ENCODE measurements at places on chromosomes 7 and 10. TPM values are rescaled to one million over a fixed set of nuclear protein-coding genes. Genes with fewer than 3 reads are reported as not detected.

DNA sequence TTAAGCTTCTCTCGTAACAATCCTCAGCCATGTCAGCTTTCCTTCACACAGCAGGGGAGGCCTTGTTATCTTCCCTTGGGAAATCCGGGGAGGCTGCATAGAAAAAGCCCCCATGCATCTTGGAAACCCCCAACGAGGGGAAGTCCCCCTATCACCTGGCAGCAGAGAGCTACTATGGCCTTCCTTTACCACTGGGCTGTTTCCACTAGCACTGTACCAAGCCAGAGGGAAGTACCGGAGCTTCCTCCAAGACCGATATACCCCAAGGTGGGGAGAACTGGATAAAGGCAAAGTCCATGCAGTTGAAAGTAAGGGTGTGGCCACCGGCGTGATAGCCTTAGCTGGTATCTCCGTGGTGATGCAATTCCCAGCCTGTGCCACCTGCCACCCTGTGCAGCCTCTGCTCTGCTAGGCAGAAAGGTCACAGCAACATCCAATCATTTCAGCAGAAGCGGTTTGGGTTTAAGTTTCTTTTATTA, 4.4 kb upstream of the CLIP2 start:
- DNase-seq = peak; percentile 79

AKR1C8 gene
- 0.10 TPM for polyA plus RNA-seq

- DNase-seq = no peak
Observed at GRCh38 chr7:93828260-93828659, 62.3 kb downstream of the TFPI2 start.

GRCh38 chr10:118958984-118959925, 70.3 kb upstream of the NANOS1 start:
- DNase-seq = peak; percentile 61

DNA sequence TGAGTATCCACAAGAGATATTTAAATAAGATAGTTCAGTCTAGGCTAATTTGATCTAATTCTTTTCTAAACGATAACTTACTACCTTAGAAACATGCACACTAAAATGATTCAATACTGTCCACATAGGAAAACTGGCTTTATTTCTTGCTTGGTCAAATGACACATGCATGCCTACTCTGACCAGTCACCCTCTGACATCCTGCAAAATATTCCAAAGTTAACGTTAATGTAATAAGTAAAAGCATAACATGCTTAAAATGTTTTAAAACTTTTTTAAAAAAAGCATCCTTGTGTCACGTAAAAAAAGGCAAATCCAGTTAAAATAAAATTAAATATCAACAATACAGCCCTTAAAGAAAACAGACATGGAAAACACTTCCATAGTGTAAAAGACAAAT, 70.2 kb downstream of the UBE2H start:
- DNase-seq = no peak

DNA sequence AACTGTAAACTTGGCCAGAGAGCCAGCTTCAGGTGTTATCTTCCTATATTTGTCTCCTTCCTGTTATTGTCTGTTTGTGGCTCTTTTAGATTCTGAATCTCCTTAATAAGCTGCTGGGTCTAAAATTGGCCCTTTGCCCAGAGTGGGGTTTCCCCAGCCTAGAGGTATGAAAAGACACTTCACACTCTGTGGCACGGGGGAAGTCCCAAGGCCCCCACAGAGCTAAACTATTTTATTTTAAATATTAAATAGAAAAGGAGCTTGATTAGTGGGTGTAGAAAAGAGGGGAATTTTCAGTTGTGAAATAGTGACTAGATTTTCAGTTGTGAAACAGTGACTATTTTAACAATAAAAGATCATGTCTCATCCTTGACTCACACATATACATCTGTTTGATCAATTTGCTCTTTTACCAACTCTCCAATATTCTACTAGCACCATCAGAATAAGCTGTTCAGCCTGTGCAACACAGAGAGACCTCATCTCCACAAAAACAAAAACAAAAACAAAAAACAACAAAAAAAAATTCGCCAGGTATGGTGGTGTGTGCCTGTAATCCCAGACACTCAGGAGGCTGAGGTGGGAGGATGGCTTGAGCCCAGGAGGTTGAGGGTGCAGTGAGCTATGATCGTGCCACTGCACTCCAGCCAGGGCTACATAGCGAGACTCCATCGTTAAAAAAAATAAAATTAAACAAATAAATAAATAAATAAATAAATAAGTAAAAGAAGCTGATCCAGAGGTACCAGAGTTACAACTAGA, 24.9 kb upstream of the ADO start:
- DNase-seq = no peak

DNA sequence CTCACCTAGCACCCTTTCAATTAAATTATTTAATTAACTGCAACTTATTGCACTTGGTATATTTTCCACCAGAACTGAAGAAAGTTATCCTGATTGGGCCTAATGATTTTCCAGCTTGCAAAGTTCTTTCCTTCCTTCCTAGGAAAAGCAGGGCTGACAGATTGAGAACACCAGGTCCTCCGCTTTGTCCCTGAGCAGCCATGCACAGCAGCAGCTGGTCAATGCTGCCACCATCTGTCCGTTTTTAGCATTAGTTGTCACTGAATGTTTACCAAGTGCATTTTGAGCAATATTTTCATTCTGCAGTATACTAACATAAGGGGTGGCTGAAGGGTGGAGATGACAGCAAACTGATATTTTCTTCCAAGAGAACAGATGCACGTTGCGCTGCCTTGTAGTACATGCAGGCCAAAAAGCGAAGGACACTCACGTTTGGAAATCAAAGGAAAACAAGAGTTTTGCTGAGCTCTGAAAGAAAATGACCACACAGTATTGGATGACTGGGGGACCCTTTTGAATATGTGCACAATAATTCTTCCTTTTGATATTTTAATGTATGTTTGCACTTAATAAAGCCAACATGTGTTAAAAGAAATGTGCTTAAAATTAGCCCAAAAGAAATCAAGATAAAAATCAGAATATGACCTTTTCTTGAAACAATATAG, 248.8 kb upstream of the PTN start:
- peak; percentile 54 for DNase-seq

GRCh38 chr7:101084865-101085161, 468 bp upstream of the TRIM56 start:
- no peak for DNase-seq

MSRB2 gene
- polyA plus RNA-seq = 21.3 TPM

GRCh38 chr7:45938626-45939302, 17.7 kb upstream of the IGFBP3 start:
- DNase-seq = no peak

- DNase-seq = peak; percentile 12
Observed at GRCh38 chr10:11638055-11638698, 26.7 kb upstream of the USP6NL start.

AOC1 gene
- not detected for polyA plus RNA-seq

SPDYE1 gene
- polyA plus RNA-seq = not detected

DNA sequence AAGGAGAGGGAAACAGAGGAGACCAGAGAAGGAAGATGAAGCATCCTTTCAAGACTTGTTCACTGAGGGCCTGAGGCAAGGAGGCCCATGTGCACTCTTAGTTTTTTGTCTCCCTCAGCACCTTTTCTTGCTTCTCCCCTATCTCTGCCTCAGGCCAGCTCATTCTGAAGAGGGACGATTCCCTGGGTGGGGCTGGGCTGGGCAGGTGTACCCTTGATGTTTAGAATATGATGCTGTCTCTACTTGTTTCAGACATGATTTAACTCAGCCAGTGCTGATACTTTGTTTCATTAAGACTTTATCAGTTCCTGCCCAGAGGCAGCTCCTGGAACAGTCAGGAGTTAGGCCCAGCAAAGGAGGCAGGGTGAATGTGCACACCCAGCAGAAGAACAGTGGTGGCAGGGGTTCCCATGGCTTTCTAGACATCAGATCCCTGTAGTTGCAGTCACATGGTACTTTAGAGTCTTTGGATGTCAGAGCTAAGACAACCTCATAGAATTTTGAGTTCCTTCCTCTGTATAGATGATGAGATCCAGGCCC, 3.4 kb downstream of the PRXL2A start:
- DNase-seq = no peak

- DNase-seq = no peak
Observed at GRCh38 chr7:155289107-155289506, 8.6 kb upstream of the INSIG1 start.

DNA sequence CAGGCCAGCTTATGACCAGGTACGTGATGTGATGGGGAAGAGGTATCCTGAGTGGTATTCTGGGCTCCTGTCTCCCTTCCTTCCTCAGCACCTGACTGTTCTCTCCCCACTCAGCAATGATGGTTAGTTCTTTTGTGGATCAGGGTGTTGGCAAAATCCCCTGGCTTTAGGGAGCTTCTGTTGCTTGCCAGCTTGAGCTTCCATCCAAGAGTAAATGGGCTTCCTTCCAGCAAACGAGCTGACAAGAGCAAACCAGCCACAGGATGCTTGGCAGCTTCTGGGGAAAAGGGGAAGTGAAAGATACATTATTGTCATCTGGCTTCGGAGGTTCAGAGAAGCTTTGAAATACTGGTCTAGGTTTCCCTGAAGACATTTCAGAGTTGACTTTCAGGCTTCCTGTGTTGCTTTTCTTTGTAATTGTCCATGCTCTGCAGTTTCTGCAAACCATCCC, 5.2 kb downstream of the DUSP5 start:
- peak; percentile 40 for DNase-seq

FGF8 gene
- polyA plus RNA-seq = not detected

GRCh38 chr10:14060320-14061070, 270.2 kb downstream of the FRMD4A start:
- DNase-seq = no peak

DNA sequence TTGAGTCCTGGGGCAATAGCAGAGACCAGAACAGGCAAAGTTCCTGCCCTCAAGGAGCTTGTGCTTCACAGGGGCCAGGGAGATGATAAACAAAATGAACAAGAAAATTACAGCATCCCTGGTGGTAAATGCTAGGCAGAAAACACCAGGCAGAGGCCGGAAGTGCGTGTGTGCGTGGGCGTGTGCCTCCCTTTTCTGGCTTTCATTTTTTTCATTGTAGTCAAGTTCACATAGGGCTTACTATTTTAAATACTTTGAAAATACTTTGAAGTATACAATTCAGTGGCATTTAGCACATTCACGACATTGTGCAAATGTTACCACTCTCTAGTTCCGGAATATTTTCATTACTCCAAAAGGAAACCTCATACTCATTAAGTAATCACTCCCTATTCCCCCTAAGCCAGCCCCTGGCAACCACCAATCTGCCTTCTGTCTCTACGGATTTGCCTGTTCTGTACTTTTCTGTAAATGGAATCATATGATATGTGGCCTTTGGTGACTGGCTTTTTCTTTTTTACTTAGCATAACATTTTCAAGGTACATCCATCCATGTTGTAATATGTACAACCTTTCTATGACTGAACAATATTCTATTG, 88.1 kb upstream of the PDCD4 start:
- no peak for DNase-seq

GRCh38 chr10:63522277-63522687, 1.1 kb downstream of the REEP3 start:
- DNase-seq = peak; percentile 33

GRCh38 chr10:86687750-86688149, 19.4 kb downstream of the LDB3 start:
- no peak for DNase-seq

DNA sequence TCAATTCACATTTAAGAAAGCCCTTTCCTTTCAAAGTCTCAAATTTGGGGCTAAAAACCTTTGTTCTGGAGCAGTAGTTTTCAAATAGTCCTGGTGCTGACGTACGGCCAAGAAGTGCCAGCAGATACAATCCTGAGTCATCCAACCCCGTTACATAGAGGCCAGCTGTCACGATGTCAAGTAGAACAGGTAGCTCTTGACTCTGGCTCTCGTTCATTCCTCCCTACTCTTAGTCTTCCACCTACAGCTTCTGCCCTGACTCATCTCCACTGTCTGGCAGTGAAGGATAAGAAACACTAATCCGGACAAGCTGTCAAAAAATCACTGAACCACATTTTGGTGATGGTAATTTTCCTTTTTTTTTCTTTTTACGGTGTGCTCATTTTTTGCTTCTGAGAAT, 132.4 kb upstream of the PTN start:
- DNase-seq = no peak

DNA sequence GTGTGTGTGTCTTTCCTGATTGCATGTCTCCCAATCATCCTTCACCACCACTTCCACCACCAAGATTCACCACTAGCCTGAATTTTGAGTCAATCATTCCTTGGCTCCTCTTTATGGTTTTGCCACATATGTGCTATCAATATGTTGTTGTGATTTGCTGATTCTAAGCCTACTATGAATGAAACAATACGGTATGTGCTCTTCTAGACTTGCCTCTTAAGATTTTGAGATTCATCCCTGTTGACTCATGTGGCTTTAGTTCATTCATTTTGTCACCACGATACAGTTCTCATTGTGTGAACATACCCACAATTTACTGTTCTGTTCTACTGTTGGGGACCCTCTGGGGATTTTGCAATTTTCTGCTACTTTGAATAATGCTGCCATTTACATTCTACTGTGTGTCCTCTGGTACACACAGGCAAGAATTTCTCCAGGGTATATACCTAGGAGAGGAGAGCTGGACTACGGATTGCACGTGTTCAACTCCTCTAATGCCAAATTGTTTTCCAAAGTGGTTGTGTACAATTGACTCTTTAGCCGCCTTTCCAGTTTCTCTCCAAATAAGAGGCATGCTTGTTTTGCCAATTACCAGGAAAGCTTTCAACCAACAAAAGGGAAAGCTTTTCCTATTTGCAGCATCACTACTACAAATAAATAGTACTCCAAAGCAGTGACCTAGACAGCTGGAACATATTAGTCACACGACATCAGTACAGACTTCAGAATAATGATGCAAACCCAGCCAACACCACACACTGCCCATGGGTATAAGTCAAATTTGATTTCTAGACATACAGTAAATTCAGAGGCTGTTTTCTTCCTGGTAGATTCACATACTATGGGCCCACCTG, 30.0 kb downstream of the SGMS1 start:
- DNase-seq = peak; percentile 34

DNA sequence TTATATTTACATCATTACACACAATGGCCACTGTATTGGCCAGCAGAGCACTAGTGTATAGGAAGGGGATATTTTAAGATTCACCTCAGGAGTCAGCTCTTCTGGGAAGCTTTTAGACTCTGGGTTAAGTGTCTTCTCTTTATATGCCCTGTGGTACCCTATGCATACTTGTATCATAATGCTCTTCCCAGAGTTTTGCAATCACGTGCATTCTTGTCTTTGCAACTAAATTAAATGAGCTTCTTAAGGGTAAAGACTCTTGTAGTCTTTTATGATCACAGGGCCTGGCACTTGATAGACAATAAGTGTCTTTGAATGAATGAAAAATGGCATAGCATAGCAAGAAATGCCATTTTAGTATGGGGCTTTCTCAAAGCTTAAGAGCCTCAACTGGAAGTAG, 35.4 kb upstream of the ARMS2 start:
- no peak for DNase-seq

DNA sequence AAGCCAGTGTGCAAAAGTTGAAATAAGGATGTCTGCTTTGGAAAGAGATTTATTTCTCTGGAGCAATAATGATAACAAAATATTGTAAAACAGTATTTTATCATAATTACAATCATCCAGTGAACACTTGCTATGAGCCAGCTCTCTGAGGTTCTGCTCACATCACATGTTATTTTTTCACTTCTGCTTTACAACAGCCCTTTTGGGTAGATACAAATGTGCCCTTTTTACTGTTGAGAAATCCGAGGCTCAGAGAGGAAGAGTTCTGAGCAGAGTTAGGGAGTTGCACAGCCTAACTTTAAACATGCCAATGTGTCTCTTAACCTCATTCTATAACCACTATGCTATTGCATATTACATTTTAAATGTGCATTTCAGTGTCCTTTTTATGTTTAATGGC, 232.6 kb upstream of the CDC14C start:
- DNase-seq = no peak

GRCh38 chr10:80471001-80471400, 16.9 kb downstream of the TSPAN14 start:
- no peak for DNase-seq
